WERI-Rb-1 (cell line): ENCODE measurements at places on chromosomes 12 and 14.

DNA sequence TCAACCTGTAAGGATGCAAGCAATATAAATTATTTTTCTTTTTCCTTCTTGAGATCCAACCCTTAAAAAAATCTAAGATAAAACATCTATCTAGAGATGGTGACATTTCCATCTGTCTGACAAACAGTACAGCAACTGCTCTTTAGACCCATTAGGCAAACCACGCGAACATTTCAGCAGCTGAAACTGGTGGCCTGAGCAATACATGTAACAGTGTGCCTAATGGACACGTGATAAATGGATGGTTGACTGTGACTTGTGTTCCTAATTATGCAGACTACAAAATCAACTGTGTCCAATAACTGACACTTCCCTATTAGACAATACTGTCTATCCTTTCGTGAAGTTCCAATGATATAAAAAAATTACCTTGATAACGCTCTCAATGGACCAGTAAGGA, 18.9 kb downstream of the E2F7 start:
- DNase-seq = no peak

- DNase-seq = no peak
Measured at GRCh38 chr14:76696791-76697190, 64.5 kb upstream of the VASH1 start.

DNA sequence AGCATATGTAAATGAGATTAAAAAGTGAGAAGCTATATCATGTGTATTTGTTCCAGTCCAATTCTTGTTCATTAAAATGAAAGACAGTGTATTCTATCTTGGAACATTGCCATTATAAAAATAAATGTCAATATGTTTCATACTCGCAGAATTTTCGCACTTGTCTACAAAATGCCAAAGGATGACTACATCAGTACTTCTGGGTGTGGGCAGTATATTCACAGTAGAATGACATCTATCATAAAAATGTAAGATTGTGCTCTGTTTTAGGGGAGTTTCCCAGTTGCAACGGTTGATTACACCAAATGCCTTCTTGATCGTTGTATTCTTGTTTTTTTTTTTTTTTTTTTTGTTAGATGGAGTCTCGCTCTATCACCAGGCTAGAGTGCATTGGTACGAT, 292.3 kb upstream of the E2F7 start:
- DNase-seq = no peak

DNA sequence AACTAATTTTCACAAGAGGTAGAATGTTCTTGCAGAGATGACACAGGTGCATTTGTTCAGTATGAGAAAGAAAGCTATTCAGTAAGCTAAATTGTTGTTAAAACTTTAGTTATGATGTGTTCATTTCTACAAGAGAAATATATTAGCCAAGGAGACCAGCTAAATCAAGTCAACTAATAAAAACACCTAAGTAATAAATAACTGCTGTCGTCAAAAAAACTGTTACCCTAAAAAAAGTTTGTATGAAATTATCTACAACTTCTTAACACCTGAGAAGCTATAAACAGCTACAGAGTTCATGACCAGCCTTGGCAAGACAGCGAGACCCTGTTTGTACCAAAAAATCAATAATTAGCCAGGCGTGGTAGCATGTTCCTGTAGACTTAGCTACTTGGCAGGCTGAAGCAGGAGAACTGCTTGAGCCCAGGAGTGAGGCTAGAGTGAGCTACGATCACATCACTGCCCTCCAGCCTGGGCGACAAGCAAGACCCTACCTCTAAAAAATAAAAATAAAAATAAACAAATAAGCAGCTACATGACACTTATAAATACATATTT, 67.6 kb upstream of the AP4S1 start:
- DNase-seq = no peak

GRCh38 chr12:64993461-64993860, 127.6 kb downstream of the WIF1 start:
- DNase-seq = no peak
